ENCODE measurements at places on chromosomes 13 and 19.
A peak's percentile ranks its signal among the peaks of the same experiment; 100 is the strongest.

DNA sequence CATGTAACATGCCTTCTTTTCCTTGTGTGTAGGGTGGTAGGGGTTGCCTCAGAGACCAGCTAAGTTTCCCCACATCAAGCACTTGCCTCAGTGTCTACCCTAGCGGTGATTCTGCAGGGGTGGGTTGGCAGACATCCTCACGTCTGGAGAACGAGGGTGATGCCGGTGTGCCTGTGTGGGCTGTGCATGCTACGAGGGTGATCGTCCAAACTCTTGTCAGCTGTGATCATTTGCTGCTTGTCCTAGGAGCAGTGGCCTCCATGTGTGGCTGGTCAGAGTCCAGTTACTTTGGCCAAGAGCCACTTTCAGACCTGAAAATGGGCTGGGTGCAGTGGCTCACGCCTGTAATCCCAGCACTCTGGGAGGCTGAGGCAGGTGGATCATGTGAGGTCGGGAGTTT is 5.1 kb downstream of the GPI start:
- DNase-seq, result no peak

GRCh38 chr13:73676550-73677047 is 457.6 kb downstream of the KLF12 start:
- no peak for DNase-seq

DNA sequence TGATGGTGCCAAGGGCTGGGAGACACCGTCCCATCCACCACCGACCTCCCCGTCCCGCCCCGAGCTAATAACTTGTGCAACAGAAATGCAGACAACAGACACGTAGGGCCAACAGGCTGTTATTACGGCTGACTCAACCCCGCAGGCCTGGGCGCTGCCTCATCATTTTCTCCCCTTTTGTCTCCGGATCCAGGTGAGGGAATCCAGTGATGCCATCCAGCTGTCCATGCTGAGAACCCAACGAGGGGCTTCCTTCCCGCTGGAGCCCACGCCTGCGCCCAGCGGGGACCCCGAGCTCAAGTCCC is 6.4 kb upstream of the DIRAS1 start:
- DNase-seq, result no peak

GRCh38 chr19:5534787-5535586 is 32.8 kb downstream of the TINCR start:
- DNase-seq, result no peak

DNA sequence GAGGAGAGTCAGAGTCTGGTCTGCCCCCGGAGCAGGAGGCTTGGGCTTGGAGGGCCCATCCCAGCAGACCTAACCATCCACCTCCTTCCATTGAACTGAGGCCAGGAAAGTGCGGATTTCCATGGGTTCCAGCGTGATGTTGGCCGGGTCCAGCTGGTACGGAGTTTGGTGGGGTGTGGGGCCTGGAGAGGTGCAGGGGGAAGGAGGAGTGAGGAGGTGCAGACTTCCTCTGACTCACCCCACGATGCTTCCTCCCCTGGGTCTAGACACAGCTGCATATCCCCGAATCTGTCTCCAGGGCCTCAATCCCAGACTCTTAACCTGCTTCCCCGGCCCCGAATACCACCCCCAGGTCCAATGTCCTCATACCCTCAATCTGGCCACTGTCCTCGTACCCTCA is 20.0 kb downstream of the MAN2B1 start:
- no peak for DNase-seq

DNA sequence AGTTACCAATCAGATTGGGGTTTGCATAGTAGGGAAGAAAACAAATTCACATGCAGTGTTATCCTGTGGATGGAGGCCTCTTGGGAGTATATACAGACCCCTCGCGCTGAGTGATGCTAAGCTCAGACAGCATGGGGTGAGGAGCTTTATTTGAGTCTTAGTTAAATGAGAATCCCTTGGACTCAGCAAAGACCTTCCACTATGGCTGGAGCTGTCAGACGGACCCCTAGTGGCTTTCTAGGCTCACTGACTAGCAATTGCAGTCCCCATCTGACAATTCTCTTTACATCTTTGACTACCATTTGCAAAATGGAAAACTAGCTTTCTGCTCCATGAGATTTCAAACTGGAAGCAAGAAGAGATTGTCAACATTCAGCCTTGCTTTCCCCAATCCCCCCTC is 90.4 kb downstream of the STOML3 start:
- no peak for DNase-seq

DNA sequence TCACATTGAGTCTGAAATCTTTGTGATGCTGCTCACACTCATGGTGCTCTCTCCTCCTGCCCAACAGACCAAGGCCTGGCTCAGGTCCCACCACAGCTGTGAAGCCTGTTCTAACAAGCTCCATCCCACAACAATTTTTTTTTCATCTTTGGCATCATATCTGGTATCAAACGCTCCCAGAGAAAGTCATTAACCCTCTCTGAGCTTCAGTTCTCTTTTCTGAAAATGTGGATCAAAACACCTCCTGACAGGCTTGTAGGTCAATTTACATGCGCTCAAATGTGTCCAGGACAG is 224.4 kb downstream of the LACC1 start:
- no peak for DNase-seq

- DNase-seq, result no peak
These were observed at the start of gene ADM5 for GRCh38 chr19:49689133-49690078. Gene ADM5, plus strand, starts transcription at chr19:49689594. Its CDS starts 244 bp downstream, at chr19:49689838.

- no peak for DNase-seq
These were observed 11.2 kb upstream of the ARHGEF18 start for GRCh38 chr19:7337380-7338194.

GRCh38 chr19:52248241-52248640 is 21.1 kb upstream of the ZNF766 start:
- no peak for DNase-seq

- no peak for DNase-seq
These were observed 321.6 kb downstream of the NDFIP2 start for GRCh38 chr13:79802389-79803085.

- DNase-seq, result no peak
These were observed 709.4 kb downstream of the PCDH17 start for GRCh38 chr13:58340895-58341294.

GRCh38 chr13:110538632-110539031 is 22.9 kb downstream of the RAB20 start:
- DNase-seq, result no peak

DNA sequence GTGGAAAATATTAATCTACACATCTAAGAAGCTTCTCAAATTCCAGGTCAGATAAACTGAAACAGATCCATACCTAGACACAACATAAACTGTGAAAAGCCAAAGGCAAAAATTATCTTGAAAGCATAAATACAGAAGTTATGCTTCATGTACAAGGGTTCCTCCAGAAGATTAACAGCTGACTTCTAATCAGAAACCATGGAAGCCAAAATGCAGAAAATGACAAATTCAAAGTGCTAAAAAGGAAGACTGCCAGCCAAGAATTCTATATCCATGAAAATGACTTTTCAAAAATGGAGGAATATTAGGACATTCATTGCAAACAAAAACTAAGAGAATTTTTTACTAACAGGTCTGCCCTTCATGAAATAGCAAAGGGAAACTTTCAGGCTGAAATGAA is 72.8 kb downstream of the MYO16 start:
- no peak for DNase-seq

DNA sequence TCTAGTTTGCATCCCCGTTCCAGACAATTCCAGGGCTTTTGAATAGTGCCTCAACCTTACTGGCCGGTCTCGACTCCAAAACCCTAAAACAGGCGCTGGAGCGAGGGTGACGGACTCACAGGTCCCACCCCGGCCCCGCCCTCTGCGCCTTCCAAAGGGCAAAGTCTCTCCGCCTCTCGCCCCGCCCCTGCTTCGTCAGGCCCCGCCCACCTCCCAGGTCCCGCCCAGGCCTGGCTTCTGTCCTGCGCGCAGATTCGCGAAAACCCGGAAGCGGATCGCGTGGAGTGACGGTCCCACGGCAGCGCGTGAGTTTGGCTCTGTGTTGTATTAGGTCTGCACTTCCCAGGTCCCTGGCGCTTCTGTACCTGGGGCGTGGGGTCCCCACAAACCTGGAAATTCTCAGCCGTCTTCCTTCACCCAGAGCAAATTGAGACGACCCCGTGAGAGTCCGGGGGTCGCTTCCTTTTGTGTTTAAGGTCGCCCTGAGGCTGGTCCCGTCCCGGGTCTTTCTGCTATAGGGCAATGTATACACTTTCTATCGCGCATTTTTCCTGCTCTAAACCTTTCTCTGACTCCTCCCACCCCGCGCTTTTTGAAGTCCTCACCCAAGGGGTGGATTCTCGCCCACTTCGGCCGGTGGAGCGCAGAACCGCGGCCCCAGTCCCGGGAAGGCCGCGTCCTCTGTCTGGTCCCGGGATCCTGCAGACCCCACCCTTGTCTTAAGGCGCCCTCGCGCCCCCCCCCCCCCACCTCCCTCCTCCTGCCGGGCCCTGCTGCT is at the start of gene ZNF813:
ZNF813 (plus strand) TSS at position 249 of the 778 bp plus-strand sequence. CDS start 16,090 bp downstream, outside the sequence.
- DNase-seq, result peak; percentile 13

- no peak for DNase-seq
These were observed 1525.6 kb upstream of the PRR20A start for GRCh38 chr13:55615081-55615480.

DNA sequence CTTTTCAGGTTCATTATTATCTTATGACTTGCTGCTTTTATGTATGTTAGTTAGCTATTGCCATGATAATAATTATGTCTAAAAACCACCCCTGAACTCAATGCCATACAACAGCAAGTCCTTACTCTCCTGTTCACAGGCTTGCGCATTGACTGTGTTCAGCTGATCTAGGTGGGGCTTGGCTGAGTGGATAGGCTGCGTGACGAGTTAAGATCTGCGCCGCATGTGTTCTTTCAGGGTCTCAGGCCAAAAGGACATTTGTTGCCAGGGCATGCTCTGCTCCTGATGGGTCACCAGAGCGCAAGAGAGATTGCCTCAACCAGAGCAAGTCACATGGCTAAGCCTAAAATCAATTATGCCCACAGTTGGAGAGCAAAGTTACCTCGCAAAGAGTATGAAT is 859 bp downstream of the ZNF568 start:
- DNase-seq, result no peak

DNA sequence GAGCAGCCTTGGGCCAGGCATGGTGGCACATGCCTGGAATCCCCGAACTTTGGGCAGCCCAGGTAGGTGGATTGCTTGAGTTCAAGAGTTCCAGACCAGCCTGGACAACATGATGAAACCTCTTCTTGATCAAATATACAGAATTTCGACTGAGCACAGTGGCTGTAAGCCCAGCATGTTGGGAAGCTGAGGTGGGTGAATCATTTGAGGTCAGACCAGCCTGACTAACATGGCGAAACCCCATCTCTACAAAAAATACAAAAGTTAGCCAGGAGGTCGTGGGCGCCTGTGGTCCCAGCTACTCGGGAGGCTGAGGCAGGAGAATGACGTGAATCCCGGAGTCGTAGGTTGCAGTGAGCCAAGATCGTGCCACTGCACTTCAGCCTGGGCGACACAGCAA is 8.0 kb upstream of the NLRP7 start:
- no peak for DNase-seq

DNA sequence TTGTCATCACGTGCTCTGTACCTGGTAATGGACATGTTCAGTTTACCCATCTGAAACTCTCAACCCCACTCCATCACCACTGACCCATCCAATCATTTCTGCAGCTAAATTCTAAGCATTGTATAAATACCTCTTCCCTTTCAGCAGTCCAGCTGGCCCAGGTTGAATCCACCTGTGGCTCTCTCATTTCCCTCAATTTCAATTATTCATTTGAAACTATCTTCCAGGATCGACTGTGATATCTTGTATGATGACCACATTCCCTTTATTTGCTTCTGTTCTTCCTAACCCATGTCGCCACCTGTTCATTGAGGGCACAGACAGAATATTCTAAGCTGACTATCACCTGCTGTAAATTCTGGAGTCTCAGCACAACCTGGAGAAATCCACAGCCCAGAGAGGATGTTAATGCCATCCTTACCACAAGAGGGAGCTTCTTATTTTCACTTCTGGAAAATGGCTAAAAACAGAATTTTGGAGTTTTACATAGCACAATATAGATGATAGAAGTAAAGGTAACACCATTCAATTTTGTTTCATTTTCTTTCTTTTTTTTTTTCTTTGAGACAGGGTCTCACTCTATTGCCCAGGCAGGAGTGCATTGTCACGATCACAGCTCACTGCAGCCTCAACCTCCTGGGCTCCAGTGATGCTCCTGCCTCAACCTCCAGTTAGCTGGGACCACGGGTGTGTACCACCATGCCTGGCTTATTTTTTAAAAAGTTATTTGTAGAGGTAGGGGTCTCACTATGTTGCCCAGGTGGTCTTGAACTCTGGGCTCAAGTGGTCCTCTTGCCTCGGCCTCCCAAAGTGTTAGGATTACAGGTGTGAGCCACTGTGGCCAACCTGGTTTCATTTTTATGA is 38.6 kb downstream of the ZNF823 start:
- no peak for DNase-seq

GRCh38 chr19:17767559-17767958 is 16.3 kb downstream of the FCHO1 start:
- no peak for DNase-seq

DNA sequence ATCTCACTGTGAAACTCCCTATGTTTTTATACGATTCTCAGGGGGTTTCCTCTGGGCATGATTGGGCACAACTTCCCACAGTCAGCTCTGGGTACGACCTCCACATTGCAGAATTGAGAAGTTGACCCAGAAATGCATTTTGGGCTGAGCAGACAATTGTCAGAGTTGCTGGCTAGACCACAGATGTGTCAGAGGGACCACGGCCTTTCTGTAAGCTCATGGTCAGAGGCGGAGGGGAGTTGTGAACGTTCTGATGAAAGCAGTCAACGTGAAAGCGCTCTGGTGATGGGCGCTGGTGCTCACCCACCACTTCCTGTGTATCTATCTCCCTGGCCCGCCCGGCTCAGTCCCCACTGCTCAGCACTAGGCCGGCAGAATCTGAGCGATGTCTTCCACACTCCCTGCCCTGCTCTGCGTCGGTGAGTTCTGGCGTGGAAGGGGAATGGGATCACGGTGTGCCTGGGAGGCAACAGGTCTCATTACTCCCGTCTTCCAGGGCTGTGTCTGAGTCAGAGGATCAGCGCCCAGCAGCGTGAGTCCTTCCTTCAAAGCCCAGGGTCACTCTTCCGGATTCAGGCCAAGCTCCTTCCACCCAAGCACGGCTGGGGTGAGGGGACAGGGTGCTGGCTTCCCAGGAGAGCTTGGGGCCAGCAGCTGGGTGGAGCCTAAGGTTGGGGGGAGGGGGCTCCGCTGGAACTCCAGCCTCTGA is at the start of gene NCR1:
NCR1 (plus strand) TSS at position 346 of the 709 bp plus-strand sequence; CDS start at position 386, 40 bp downstream.
- no peak for DNase-seq

- DNase-seq, result no peak
These were observed 1237.8 kb downstream of the SLITRK5 start for GRCh38 chr13:88908961-88909441.

GRCh38 chr13:49304763-49305700 is 57.3 kb downstream of the CDADC1 start:
- DNase-seq, result peak; percentile 14

- DNase-seq, result no peak
These were observed 9.2 kb upstream of the KANK3 start for GRCh38 chr19:8352134-8352827.

DNA sequence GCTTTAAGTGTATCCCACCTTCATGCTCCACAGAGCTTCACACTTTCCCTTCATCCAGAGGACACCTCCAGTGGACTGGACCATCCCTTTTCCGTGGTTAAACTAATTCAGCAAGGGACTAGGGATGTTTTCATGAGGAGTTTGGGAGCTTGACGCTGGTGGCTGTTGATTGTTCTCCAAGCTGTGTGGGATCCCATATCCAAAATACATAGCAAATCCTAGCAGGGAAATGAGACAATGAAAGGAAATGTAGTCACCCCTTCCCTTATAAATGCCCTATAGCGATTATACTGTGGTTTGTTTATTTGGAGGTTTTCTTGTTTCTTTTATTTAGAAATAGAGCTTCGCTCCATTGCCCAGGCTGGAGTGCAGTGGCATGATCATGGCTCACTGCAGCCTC is 31.6 kb upstream of the DPRX start:
- DNase-seq, result no peak

- peak; percentile 17 for DNase-seq
These were observed at the start of gene ATG4D for GRCh38 chr19:10543420-10544241. Gene ATG4D, plus strand, starts transcription at chr19:10543904. Its CDS starts 187 bp downstream, at chr19:10544091.
